ENCODE measurements at places on chromosomes 16 and 17.
A peak's percentile ranks its signal among the peaks of the same experiment; 100 is the strongest.

DNA sequence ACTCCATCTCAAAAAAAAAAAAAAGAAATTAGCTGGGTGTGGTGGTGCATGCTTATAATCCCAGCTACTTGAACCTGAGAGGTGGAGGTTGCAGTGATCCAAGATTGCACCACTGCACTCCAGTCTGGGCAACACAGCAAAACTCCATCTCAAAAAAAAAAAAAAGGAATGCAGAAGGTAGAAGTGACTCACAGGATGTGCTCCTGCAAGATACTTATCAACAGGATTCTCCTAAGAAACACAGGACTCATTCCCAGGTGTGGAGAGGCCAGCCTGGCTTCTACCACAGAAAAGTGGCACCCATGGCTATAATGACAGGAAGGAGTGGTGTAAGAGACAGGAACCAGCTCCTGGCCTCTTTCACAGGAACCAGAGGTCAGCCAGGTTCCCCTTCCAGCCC lies 13.8 kb downstream of the ELMO3 start:
- no peak for DNase-seq

DNA sequence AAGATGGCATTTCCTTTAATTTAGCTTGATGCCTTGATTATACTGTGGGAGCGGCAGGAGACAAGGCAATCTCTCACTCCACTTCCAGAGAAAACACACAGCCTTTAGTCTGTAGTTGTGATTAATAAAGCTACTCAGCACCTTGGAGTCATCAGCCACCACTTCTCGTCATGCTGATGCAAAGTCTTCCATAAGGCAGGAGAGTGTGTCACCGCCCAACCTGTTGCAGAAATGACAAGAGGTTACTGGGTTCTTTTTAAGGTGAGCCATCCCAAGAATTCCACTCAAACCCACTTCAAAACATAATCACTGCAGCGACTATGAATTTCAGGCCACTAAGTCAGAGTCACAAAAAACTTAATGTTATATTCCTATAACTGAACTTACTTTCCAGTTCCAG lies 223.9 kb upstream of the TOX3 start:
- DNase-seq = no peak

DNA sequence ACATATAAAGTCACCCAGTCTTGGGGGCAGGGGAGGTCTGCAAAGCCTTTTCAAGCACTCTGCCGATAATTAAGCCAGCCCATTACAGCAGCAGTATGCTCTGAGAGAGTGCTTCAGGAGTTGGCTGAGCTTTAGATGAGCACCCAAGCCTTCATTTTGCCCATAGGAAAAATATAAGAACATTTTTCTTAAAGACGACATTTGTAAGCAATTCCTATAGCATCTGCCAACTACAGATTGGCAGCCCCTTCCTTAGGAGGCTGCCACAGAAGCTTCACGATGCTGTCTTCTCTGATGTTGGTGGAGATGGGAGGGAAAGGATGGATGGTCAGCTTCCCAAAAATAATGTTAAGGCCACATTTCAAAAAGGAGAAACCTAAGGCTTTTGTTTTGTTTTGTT lies 367.5 kb downstream of the XYLT1 start:
- DNase-seq = no peak

GRCh38 chr17:43627653-43628052 lies 34.1 kb downstream of the MEOX1 start:
- no peak for DNase-seq

GRCh38 chr17:35238821-35239220 lies 4.1 kb upstream of the SLFN5 start:
- no peak for DNase-seq

DNA sequence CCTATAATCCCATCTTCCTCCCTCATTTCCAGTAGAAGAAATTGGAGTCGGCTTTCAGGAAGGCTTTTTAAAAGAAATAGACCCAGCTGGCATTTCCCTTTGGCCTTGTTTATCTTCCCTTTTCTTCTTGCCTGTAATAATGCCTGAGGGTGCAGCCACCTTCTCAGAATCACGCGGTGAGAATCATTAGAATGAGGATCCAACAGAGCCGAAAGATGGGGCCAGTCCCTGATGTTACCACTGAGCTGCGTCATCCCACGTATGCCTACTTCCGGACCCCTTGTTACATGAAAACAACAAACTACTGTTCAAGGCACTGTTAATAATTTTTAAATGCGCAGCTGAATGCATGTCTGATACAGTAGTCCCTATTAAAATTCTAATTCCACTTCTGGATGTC lies 24.1 kb downstream of the SDR42E1 start:
- DNase-seq = no peak

GRCh38 chr16:56199164-56199563 lies 7.9 kb downstream of the GNAO1 start:
- DNase-seq = no peak

DNA sequence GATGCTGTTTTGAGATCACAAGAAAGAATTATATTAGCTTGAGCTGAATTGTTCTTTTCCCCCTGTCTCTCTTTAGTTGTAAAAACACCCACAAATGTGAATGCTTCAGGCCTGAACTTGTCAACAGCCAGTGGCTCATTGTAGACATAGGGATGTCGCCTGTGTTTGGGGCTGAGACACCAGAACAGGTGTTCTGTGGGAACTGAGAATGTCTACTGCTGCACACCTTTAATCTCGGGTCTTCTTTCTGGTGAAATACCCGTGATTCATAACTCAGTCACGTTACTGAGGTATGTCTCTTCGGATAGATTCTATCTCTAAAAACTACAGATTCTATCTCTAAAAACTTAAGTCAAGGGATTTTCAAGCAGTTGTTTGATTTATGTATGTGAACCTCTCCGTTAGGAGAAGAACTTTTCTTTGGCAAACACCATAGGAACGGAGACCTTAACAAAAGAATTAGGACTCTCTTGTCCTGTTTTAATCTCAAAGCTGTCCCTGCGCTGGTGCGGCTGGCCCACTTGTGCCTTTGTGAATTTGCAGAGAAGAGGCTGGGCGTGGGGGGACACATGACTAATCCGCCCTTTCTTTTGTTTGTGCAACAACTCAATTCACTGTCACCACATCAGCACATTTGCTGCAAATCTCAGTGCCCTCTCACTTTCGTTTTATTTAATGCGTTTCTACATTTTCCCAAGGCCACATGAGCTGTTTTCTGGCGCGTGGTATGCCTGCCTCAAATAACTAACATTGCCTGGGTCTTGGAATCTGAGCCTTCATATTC lies 643.0 kb downstream of the MAF start:
- DNase-seq = peak; percentile 74

DNA sequence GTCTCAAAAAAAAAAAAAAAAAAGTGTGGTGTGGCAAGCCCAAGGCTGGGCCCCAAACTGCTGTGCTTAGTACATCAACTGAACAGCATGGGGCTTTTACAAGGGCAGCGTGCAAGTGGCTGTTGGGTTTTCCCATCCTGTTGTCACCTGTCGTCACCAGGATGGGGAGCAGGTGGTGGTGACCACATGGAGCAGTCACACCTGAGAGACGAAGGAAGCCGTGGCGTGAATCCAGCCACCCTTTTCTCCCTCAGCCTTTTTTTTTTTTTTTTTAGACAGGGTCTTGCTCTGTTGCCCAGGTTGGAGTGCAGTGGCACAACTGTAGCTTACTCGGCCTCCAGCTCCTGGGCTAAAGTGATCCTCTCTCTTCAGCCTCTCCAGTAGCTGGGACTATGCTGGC lies 4.1 kb upstream of the MRPL58 start:
- DNase-seq = no peak

- DNase-seq = no peak
Measured at GRCh38 chr17:46045639-46046038, 46.6 kb downstream of the STH start.

DNA sequence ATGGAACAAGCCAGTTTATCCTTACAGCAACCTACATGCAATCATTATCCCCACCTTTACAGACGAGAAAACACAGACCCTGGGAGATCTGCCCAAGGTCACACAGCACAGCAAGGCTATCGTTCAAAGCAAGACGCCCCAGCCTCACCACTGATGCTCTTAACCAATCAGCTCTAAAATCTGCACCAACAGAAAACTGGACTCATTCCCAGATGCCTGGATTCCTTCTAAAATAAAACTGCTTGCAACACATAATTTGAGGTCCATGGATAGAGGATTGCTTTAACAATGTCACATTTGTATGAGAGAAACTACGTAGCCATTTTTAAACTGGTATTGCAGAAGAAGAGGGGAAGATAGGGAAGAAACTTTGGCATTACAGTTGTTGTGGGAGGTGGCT lies 6.8 kb downstream of the COTL1 start:
- no peak for DNase-seq

GRCh38 chr17:992933-993332 lies 4.0 kb upstream of the TIMM22 start:
- DNase-seq = no peak

DNA sequence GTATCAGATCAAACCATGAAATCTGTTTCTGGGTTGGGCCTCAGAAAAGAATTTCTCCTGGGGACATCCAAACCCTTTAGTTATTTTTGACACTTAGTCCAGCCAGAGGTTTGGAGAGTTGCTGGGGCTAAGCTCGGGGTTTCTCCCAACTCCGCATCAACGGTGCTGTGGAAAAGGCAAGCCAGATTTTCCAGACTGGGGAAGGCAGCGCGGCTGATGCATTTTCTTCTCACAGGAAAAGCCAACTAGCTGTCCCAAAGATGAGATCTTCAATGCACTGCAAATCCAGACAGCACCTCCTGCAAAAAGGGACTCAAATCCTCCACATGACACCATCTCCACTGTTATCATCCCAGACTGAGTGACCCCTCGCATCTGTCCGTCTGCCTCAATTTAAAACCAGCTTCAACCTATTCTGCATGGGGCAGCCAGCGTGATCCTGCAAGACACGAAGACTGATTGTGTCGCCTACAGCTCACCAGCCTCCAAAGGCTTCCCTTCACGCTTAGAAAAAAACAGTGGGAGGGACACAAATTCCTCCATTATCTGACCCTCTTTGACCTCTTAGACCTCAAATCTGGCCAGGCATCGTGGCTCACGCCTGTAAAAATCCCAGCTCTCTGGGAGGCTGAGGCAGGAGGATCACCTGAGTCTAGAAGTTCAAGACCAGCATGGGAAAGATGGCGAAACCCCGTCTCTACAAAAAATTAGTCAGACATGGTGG lies 62.0 kb downstream of the GAS7 start:
- no peak for DNase-seq

- DNase-seq = peak; percentile 91
Measured at GRCh38 chr16:27867122-27868110, 196.1 kb downstream of the GSG1L start.

- DNase-seq = no peak
Measured at GRCh38 chr17:14245002-14245401, 8.3 kb upstream of the CDRT15 start.

DNA sequence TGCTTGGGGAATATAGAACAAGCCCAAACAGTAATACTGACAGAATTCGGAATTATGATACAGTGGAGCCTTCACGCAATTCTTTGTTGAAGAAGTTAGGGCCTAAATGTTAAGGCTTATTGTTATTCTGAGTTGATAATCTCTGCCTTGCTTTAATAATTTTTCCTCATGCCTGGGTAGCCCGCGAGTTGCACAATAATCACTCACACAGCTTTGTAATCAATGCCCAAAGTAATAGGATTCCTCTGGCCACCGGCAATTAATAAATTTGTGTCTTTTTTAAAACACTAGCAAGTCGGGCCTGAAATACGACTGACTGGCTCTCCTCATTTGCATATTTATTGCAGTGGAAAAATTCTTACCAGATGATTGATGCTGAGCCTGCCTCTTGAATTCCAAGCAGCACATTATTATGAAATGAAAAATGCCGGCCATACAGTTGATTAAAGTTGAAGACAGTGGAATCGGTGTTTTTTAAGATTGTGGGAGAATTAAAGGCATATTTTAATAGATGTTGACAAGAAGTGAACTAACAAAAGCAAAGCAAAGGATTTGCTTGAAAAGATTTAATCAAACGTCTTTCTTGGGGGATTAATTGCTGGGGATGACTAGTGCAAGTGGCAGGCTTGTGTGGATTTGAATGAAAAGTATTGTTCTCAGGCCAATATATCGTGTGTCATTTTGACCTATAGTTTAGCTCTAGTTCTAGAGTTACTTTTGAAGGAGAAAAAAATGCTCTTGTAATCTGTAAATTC lies 30.2 kb downstream of the AATF start:
- DNase-seq = no peak

- DNase-seq = no peak
Measured at GRCh38 chr17:10790491-10791401, 13.2 kb downstream of the TMEM238L start.

- DNase-seq = no peak
Measured at GRCh38 chr16:68993456-68993855, 112.0 kb upstream of the HAS3 start.

DNA sequence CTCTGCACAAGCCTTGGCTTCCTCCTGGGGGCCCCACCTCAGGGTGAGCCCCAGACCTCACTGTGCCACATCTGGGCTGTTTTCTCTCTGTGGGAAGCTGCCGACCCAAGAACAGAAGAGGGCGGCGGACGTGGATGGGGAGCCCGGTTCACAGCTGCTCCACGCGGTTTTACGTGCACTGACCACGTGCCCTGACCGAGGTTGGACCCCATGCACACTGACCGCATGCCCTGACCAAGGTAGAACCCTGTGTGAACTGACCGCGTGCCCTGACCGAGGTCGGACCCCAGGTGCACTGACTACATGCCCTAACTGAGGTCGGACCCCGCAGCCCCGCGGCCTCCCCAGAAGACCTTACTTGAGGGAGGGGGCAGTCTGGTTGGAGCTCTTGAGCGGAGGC lies 19.6 kb downstream of the CEP131 start:
- no peak for DNase-seq

DNA sequence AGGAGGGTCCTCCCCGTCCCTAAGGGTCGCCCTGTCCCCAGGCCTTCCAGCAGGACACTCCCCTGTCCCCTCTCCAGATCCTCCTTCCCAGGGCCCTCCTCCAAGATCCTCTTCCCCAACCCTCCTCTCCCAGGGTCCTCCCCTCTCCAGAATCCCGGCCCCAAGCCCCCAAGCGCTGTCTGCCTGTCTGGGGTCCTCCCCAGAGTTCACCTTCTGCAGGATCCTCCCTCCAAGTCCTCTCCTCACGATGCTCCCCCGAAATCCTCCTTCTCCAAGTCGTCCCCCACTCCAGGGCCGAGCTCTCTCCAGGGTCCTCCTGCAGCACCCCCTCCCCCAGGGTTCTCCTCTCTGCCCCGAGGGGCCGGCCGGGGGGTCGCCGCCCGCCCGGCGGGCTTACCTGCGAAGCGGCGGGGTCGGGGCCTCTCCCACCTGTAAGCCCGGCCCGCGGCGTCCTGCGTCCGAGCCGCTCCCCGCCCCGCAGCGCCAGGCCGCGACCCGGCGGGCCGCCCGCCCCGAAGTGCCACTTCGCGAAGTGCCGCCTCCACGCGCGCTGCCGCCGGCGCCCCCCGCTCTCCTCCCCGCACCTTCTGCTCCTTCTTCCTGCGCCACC lies 678 bp upstream of the BAIAP2 start:
- no peak for DNase-seq

- peak; percentile 48 for DNase-seq
Measured at GRCh38 chr16:77657016-77657415, 65.3 kb upstream of the NUDT7 start.

DNA sequence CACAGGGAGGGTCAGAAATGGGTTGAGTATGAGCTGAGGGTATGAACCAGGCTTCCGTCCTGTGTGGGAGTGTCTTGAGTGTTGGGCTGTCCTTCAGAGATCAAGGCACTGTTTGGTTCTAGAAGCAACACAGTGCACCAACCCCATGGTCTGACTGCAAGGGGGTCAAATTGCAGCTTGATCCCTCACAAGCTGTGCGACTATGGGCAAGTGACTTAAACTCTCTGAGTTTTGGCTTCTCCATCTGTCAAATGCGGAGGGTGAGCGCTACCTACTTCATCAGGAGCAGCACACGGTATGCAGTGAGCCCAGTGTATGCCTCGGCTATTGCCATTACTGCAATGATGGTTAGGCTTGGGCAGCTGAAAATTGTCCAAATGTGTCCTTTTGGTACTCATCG lies 21.0 kb downstream of the SEC14L5 start:
- no peak for DNase-seq

- DNase-seq = no peak
Measured at GRCh38 chr16:4987580-4988374, 29.6 kb downstream of the SEC14L5 start.

Measured in ecto neural progenitor cell (in vitro differentiated cells).